ENCODE measurements at places on chromosomes 4 and X.

GRCh38 chr4:126251169-126251568 is 936.4 kb downstream of the FAT4 start:
- no peaks in the 10 kb centered on the region for H3K4me1 ChIP-seq
- no peak overlapping the region for H3K4me3 ChIP-seq
- no peak overlapping the region for H3K27ac ChIP-seq
- no peaks in the 10 kb centered on the region for H3K36me3 ChIP-seq
- H3K27me3 ChIP-seq: no peaks in the 10 kb centered on the region

GRCh38 chr4:172096786-172097185 is 283.6 kb downstream of the GALNTL6 start:
- H3K4me3 ChIP-seq: no peak overlapping the region
- H3K4me1 ChIP-seq: no peaks in the 10 kb centered on the region
- no peaks in the 10 kb centered on the region for H3K36me3 ChIP-seq
- H3K27me3 ChIP-seq: no peaks in the 10 kb centered on the region
- DNase-seq: no peak
- no peak overlapping the region for H3K27ac ChIP-seq

GRCh38 chr4:100062921-100063320 is 112.8 kb upstream of the H2AZ1 start:
- no peak overlapping the region for H3K27ac ChIP-seq
- no peaks in the 10 kb centered on the region for H3K4me1 ChIP-seq
- H3K36me3 ChIP-seq: no peaks in the 10 kb centered on the region

- DNase-seq: no peak
- no peaks in the 10 kb centered on the region for H3K36me3 ChIP-seq
- no peaks in the 10 kb centered on the region for H3K4me1 ChIP-seq
- no peak overlapping the region for H3K27ac ChIP-seq
- no peak overlapping the region for H3K4me3 ChIP-seq
Measured at GRCh38 chr4:25107827-25108516, 52.3 kb downstream of the SEPSECS start.

DNA sequence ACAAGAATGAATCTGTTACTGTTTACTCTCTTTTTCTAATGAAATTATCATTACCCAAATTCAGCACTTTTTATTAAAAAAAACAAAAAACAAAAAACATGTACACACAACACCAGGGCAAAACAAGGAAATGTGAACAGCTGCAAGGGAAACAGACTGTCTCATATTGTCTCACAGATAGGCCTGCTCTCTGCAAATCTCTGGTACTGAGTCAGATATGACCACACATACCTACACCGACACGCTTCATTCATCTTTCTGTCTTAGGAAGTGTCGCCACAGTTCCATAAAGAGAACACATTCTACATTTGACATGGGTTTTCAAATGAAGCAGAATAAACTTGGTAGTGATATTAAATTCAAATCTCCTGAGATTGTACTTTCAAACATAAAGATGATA is 92.2 kb upstream of the GPR34 start:
- no peak overlapping the region for H3K4me3 ChIP-seq
- no peaks in the 10 kb centered on the region for H3K4me1 ChIP-seq
- no peak for DNase-seq
- no peaks in the 10 kb centered on the region for H3K36me3 ChIP-seq

DNA sequence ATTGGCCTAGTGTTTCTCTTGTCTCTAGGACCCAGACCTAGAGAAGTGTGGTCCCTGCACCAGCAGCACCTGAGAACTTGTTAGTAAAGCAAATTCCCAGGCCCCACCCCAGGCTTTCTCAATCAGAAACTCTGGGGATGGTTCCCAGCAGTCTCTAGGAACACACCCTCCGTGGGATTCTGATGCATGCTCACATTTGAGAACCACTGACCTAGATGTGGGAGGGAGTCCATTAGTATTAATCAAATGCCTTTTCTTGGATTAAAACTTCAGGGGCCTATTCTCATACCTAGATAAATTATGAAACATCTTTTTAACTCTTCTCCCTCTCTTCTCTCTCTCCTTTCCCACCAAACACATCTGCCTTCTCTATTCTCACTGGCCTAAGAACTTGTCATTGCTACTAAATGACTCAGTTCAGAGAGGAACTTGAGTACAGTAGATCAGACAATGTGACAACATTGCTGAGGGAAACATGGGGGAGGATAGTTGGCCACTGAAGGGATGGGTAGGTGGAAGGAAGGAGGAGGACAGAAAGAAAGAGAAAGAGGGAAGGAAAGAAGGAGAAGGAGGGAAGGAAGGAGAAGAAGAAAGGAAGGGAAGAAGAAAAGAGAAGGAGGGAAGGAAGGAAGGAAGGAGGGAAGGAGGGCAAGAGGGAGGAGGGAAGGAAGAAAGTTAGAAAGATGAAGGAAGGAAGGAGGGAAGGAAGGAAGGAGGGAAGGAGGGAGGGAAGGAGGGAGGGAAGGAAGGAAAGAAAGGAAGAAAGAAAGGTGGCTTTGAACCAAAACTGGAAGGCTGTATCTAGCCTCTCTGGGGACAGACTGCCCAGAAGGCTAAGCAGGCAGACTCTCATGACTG is 132.7 kb upstream of the MAP3K15 start:
- no peaks in the 10 kb centered on the region for H3K4me1 ChIP-seq
- DNase-seq: no peak
- no peak overlapping the region for H3K4me3 ChIP-seq
- no peaks in the 10 kb centered on the region for H3K36me3 ChIP-seq
- no peaks in the 10 kb centered on the region for H3K27me3 ChIP-seq

- H3K36me3 ChIP-seq: no peaks in the 10 kb centered on the region
- no peaks in the 10 kb centered on the region for H3K27me3 ChIP-seq
- H3K27ac ChIP-seq: no peak overlapping the region
Measured at GRCh38 chr4:59553063-59553720, 1646.9 kb upstream of the ADGRL3 start.

GRCh38 chrX:136126872-136127406 is 20.4 kb upstream of the FHL1 start:
- no peaks in the 10 kb centered on the region for H3K4me1 ChIP-seq
- H3K27me3 ChIP-seq: no peaks in the 10 kb centered on the region
- H3K36me3 ChIP-seq: no peaks in the 10 kb centered on the region

- DNase-seq: no peak
- H3K27me3 ChIP-seq: no peaks in the 10 kb centered on the region
- H3K4me1 ChIP-seq: no peaks in the 10 kb centered on the region
- H3K27ac ChIP-seq: no peak overlapping the region
- H3K4me3 ChIP-seq: no peak overlapping the region
- H3K36me3 ChIP-seq: no peaks in the 10 kb centered on the region
Measured at GRCh38 chr4:113904877-113905276, 74.6 kb downstream of the ARSJ start.

DNA sequence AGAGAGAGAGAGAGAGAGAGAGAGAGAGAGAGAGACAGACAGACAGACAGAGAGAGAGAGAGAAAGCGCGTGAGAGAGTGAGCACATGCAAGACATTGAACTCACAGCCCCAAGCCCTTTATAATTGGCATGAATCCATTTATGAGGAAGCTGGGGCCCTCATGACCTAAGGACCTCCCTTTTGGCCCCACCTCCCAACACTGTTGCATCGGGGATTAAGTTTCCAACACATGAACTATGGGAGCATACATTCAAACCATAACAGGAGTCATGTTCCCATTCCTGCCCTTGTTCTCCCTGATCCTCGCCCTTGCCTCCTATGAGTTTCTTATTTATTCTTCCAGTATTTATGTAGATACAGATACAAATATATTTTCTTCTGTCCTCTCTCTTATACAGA is 269.8 kb upstream of the ARX start:
- no peaks in the 10 kb centered on the region for H3K4me1 ChIP-seq
- H3K27me3 ChIP-seq: no peaks in the 10 kb centered on the region
- H3K36me3 ChIP-seq: no peaks in the 10 kb centered on the region

DNA sequence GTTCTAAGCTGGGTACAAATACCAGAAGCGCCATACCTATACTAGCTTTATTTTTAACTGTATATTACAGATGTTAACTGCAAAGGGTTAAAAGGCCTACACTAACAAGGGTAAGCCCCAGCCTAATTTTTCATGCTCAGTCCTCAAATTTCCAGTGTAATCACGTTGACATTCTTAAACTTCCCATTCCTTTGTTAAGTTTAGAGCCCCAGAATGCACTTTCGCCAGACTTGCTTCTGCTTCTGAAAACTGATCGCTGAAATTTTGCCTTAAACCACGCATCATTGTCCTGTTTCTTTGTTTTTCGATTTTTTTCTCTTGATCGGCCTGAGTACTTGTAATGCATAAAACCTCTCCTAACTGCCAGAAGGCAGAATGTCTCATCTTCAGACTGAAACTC is 2141.9 kb upstream of the AGA start:
- no peak for DNase-seq
- H3K4me1 ChIP-seq: no peaks in the 10 kb centered on the region
- no peak overlapping the region for H3K27ac ChIP-seq
- no peaks in the 10 kb centered on the region for H3K27me3 ChIP-seq
- H3K4me3 ChIP-seq: no peak overlapping the region

DNA sequence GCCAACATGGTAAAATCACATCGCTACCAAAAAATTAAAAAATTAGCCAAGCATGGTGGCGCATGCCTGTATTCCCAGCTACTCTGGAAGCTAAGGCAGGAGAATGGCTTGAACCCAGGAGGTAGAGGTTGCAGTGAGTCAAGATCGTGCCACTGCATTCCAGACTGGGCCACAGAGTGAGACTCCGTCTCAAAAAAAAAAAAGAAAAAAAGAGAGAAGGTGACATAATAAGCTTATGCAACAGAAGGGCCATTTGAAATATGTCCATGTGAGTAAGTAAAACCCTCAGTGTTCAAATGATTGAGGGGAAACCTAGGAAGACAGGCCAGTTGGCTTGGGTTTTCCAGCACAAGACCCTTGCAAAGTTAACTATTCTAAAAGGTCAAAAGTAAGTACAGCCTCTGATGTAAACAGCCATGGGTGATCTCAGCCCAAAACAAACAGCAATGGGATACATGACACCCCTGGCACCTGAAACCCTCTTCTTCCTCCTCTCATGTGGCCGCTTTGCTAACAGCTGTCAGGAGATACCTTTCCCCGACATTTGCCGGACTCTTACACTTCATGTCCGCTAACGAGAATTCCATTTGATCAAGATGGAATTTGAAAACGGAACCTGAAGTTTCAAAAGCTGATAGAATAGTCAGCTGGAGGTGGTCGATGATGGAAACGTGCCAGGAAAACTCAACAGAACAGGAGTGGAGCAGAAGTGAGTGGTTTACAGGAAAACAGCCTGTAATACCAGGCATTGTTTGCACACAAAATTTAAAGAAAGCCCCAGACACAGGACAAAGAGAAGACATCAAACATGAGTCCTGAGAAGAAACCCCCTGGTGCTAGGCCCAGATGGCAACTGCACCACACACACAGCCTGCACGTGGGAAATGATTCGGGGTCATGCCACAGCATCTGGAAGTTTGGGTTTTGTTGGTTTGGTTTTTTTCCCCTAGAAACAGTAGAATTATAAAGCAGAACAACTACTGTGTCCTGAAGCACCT is 93.0 kb upstream of the STS start:
- DNase-seq: no peak
- no peaks in the 10 kb centered on the region for H3K4me1 ChIP-seq
- no peaks in the 10 kb centered on the region for H3K36me3 ChIP-seq
- H3K27ac ChIP-seq: no peak overlapping the region
- no peak overlapping the region for H3K4me3 ChIP-seq
- no peaks in the 10 kb centered on the region for H3K27me3 ChIP-seq

DNA sequence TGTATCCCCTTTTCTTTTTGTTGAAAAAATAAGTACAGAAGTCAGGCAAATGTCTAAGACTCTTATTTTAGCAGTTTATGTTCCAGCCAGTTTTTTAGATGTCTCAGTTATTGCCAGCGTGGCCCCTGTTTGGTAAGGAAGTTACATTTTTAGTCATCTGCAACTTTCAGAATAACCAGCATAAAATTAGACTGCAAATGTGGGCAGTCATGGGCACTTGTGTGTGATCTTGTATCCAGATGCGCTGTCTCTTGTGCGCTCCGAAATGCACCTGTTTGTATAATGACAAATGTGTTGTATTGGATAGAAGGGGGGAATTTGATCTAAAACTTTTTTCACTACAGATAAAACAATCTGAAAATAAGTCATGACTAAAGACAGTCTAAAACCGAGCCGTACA is 44.3 kb upstream of the CLCN4 start:
- no peak overlapping the region for H3K4me3 ChIP-seq
- H3K36me3 ChIP-seq: no peaks in the 10 kb centered on the region
- no peak for DNase-seq
- H3K27me3 ChIP-seq: no peaks in the 10 kb centered on the region

DNA sequence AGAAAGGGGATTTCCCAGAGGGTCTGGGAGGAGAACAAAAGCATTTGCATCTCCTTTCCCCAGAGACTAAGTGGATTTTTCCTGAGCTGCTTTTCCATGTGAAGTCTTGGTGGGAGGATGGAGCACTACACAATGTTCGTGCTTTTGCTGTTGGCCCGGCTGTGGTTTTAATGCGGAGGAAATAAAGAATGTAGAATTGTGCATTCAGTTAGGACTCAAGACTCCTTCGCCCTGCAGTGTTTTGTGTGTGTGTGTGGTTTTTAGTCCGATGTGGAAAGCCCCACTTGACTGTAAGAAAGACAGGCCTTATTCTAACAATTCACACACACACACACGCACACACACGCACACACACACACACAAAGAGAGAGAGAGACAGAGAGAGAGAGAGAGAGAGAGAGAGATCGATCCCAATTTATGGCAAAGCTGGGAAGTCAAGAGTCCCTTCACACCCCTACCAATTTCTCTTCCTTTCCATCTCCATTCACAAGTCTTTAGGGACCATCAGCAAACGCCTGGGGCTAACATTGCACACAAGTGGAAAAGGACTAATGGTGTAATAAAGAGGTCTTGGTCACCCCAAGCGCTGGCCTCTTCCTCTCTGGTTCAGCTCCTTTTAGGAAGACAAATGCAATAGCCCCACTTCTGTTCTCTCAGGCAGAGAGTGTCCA is 44.2 kb downstream of the CLDN34 start:
- no peak for DNase-seq
- peak overlapping the region; percentile 49 for H3K27ac ChIP-seq
- no peak overlapping the region for H3K4me3 ChIP-seq
- H3K4me1 ChIP-seq: no peaks in the 10 kb centered on the region
- no peaks in the 10 kb centered on the region for H3K27me3 ChIP-seq

- no peaks in the 10 kb centered on the region for H3K36me3 ChIP-seq
- no peaks in the 10 kb centered on the region for H3K27me3 ChIP-seq
- DNase-seq: no peak
- H3K4me1 ChIP-seq: no peaks in the 10 kb centered on the region
- no peak overlapping the region for H3K4me3 ChIP-seq
- no peak overlapping the region for H3K27ac ChIP-seq
Measured at GRCh38 chr4:167492007-167492406, 257.7 kb upstream of the SPOCK3 start.

- H3K27me3 ChIP-seq: no peaks in the 10 kb centered on the region
- no peaks in the 10 kb centered on the region for H3K4me1 ChIP-seq
- DNase-seq: no peak
- no peak overlapping the region for H3K4me3 ChIP-seq
Measured at GRCh38 chr4:30881985-30882384, 161.8 kb downstream of the PCDH7 start.

DNA sequence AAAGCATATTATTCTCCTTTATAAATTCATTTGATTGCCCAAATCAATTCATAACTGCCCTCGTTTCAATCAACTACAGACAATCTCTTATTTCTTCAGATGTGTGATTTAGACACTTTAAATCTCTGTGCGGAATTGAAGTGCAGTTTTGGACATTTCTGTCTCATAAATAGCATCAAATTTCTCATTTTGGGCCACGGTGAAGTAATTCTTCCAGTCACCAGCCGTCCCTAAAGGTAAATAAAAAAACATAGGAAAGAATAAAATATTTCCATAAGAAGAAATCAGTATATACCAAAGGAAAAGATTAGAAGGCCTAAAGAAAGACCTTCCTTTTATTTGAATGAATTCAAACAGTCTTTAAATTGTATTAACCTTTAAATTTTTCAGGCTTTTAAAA is 33.4 kb downstream of the SULT1B1 start:
- DNase-seq: no peak
- H3K4me1 ChIP-seq: peaks cover 10% of the 10 kb centered on the region
- H3K4me3 ChIP-seq: no peak overlapping the region
- no peaks in the 10 kb centered on the region for H3K27me3 ChIP-seq
- H3K27ac ChIP-seq: peak overlapping the region; percentile 32
